ENCODE measurements at places on chromosomes 2 and 18.

- DNase-seq: no peak
These were observed 4.0 kb upstream of the HJURP start for GRCh38 chr2:233858331-233858730.

DNA sequence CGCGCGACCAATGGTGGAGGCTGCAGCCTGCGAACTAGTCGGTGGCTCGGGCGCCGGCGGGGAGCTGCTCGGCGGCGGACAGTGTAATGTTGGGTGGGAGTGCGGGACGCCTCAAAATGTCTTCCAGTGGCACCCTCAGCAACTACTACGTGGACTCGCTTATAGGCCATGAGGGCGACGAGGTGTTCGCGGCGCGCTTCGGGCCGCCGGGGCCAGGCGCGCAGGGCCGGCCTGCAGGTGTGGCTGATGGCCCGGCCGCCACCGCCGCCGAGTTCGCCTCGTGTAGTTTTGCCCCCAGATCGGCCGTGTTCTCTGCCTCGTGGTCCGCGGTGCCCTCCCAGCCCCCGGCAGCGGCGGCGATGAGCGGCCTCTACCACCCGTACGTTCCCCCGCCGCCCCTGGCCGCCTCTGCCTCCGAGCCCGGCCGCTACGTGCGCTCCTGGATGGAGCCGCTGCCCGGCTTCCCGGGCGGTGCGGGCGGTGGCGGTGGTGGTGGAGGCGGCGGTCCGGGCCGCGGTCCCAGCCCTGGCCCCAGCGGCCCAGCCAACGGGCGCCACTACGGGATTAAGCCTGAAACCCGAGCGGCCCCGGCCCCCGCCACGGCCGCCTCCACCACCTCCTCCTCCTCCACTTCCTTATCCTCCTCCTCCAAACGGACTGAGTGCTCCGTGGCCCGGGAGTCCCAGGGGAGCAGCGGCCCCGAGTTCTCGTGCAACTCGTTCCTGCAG, at the start of gene HOXD9:
TSS of gene HOXD9 (plus strand) at position 37 of the 728 bp plus-strand sequence. CDS start at position 87, 50 bp downstream.
- no peak for DNase-seq

DNA sequence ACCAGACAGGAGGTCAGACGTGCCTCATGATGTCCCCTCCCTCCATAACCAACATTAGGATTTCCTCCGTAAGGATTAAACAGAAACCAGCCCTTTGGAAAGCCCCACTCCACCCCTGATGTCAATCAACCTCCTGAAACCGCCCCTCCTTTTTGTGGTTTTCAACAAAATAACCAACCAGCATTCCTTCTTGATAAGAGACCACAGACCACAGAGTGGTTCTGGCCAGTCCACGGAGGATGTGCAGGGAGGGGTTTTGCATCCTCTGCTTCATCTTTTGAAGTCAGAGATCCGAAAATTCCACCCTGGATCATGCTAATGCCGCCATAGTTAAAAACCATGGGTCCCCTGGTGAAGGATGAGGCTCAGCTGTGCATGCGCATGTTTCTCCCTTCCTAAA, 180.0 kb upstream of the CCDC150 start:
- no peak for DNase-seq

DNA sequence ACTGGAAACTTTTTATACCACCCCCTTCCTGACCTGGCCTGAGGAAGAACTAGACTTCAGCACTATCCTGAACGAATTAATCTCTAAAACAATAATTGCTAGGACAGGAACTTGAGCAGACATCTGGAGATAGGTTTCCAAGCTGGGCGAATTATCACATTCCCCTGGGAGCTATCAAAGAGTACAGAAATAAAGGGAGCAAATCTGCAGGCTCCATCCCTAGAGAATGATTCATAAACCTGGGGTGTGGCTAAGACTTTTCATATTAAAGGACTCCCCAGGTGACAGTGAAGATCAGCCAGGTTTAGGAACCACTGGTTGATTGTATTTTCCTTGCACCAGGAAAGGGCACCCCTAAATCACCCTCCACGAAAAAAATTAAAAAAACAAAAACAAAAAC, 105.6 kb upstream of the NOL4 start:
- no peak for DNase-seq

- DNase-seq: no peak
These were observed 480.0 kb upstream of the SALL3 start for GRCh38 chr18:78499586-78499985.

DNA sequence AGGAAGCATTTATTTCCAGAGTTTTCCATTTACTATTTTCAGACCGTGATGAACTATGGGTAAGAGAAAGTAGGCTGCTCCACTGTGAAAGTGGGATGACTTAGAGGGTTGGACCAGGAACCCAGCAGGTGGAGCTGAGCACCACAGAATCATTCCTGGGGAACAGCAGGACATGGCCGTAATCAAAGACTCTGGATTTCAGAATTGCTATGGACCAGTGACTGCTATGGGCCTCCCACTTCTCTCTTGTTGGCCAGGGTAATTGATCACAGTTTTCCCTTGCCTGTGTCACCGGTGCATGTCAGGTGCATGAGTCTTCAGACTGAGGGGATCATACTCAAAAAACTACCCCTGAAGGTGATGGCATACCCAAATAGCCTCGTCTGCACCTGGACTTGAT, 90.6 kb upstream of the GPC1 start:
- no peak for DNase-seq

DNA sequence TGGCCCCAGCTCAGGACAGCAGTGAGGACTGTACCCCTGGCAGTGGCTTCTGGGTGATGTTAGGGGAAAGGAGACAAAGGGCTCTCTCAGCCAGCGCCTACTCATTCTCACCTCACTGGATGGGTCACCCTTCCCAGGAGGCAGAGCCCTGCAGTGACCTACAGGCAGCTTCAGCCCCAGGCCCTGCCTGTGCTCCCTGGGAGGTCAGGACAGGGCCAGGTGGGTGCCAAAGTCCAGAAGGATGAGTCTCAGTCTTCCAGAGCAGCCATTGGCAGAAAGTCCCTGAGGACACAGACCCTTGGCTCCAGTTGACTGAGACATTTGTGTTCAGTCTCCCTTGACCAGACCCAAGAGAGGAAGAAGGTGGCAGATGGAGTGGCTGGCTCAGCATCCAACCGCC, 75.1 kb downstream of the TEX51 start:
- no peak for DNase-seq

GRCh38 chr2:68860111-68860510, 11.1 kb downstream of the BMP10 start:
- no peak for DNase-seq

DNA sequence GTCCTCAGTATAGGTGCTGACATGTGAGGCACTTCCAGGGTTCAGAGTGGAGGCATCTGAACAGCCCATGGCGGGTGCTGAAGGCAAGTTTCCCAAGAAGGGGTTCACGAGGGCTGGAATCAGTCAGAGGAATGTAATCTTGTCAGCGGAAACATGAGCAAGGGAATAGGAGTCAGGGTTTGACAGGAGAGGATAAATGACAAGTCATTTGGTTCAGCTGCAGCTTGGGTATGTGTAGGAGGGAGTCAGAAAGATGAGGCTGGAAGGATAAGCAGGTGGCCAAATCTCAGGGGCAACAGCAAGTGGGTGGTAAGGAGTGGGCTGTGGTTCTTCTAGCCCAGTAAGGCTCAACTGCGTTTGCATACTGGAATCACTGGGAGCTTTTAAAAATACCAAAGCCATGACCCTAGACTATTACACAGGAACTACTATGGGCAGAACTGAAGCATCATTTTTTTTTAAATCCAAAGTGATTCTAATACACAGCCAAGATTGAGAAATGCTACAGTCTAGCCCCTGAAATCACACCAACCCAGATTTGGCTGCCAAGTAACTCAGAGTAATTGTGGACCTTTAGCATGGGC, 41.8 kb upstream of the NAB1 start:
- no peak for DNase-seq

- DNase-seq: no peak
These were observed 44.9 kb downstream of the APLF start for GRCh38 chr2:68512326-68512725.

- no peak for DNase-seq
These were observed 754.2 kb upstream of the ID2 start for GRCh38 chr2:7927691-7928090.

DNA sequence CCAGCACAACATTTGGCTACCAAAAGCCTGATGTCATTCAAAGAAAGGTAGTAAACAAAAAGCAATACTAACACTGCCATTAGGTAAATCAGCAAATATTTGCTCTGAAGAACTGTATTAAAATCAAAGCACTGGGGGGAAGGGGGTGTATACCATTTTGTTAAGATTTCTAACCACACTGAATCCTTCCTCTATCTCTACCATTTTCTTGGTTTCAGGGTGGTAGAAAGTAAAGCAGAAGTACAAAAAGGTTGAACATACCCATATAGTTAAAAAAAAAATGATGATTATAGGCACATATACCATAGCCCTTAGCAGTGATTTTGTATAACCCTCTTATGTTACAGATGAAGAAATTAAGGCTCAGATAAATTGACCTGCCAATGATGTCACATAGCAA, 437.6 kb downstream of the ZEB2 start:
- no peak for DNase-seq

- no peak for DNase-seq
These were observed 188.9 kb upstream of the FAM98A start for GRCh38 chr2:33788044-33788443.

- no peak for DNase-seq
These were observed 21.4 kb upstream of the STON1 start for GRCh38 chr2:48508461-48509124.

GRCh38 chr2:36618381-36618780, 20.4 kb upstream of the FEZ2 start:
- DNase-seq: no peak

GRCh38 chr2:96533292-96534073, 3.1 kb upstream of the ARID5A start:
- no peak for DNase-seq

DNA sequence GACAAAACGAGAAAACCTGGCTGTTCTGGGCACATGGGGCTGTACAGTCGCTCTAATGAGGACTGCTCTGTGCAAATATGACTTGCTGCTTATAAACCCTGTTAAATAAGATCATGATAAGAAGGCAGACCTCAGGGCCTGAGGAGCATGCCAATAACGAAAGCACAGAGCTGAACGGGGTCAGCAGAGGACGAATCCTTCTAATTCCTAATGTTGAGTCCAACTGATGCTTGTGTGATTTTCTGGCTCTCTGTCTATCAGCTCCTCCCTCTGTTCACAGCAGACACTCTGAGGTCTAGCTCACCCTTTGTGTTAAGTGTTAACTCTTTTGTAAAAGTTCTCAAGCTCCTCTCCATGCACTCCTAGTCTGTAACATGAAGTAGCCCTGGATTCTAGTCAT, 167.2 kb upstream of the REV1 start:
- DNase-seq: no peak

- no peak for DNase-seq
These were observed 448.3 kb upstream of the SLC14A2 start for GRCh38 chr18:45166836-45167551.

GRCh38 chr2:96265349-96265839, 403 bp downstream of the TMEM127 start:
- DNase-seq: no peak

GRCh38 chr18:24502667-24503523, 42.5 kb downstream of the HRH4 start:
- no peak for DNase-seq

DNA sequence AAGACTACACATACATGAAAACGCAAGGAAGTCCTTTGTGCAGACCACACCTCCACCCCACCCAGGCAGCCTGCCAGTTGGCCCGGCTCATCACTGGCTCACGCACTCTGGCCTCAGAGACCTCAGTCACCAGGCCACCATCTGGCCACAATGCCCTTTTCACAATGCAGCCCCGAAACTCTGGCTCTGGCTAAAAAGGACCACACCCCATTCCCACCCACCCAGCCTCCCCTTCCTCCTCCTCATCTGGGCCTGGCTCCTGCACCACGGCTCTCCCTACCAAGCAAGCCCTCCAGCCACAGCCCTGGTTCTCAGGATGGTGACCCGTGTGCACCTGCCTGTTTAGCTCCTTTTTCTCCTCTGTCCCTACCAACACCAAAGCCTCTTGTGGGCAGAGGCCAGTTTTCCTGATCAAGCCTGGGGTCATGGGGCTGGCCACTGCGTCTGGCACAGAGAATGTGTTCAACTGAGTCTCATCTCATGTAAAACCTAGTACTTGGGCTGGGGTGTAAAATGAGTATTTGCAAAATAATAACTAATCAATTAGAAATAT, 7.4 kb downstream of the HDAC4 start:
- no peak for DNase-seq

GRCh38 chr2:23423062-23423872, 38.3 kb downstream of the KLHL29 start:
- DNase-seq: no peak

GRCh38 chr2:52445686-52446085, 1321.9 kb upstream of the CHAC2 start:
- no peak for DNase-seq

GRCh38 chr2:187297801-187298200, 150.3 kb downstream of the CALCRL start:
- no peak for DNase-seq
